Hepatocyte (in vitro differentiated cells): ENCODE measurements at places on chromosomes 13 and 19. TPM values are rescaled to one million over a fixed set of nuclear protein-coding genes. Genes with fewer than 3 reads are reported as not detected.

The ZNF763 gene
- total RNA-seq, result 1.7 and 3.0 TPM in 2 replicates

GRCh38 chr13:42885325-42885724 is 103.9 kb downstream of the FAM216B start:
- no peak for DNase-seq

DNA sequence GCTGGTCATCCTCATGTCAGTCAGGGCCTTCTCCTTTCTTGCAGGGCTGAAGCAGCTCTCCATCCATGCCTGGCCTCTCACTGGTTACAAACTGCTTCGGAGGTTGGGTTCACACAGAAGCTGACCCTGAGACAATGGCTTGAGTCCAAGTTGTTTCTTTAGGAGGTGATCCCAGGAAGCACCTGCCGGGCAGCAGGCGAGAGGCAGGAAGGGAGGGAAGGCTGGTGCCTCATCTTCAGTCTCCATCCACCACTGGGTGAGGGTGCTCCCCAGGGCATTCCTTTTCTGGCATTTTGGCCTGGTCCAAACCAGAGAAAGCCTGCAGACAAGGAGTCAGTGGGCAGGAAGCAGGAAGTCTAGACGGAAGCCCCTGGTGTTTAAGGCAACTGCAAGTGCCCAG is 17.6 kb upstream of the SPATA13 start:
- DNase-seq, result no peak

- DNase-seq, result peak; percentile 38
Observed at GRCh38 chr19:34236035-34236987, 18.0 kb upstream of the GARRE1 start.

DNA sequence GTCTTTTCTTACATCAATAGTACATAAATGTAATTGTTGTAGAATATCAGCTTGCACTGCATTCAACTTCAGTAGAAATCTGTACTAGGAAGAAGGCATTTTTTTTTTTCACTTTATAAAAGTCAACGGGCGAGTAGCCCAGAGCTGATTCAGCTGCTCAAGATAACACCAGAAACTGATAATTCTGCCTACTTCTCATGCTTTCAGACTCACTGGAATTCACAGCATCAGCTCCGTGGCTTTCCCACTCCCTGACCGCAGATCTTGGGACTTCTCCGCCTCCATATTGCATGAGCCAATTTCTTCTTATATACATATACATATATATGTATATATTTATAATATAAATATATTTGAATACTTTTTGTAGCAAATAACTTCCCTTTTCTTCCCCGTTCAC is 263.1 kb upstream of the RXFP2 start:
- DNase-seq, result peak; percentile 20

The CD70 gene
- total RNA-seq, result not detected in 2 replicates

The NLRP7 gene
- total RNA-seq, result not detected in 2 replicates

The JOSD2 gene
- total RNA-seq, result 19.0 and 28.1 TPM in 2 replicates

The RDH8 gene
- total RNA-seq, result not detected in 2 replicates

GRCh38 chr13:91359631-91360030 is 12.1 kb downstream of the MIR17HG start:
- no peak for DNase-seq

DNA sequence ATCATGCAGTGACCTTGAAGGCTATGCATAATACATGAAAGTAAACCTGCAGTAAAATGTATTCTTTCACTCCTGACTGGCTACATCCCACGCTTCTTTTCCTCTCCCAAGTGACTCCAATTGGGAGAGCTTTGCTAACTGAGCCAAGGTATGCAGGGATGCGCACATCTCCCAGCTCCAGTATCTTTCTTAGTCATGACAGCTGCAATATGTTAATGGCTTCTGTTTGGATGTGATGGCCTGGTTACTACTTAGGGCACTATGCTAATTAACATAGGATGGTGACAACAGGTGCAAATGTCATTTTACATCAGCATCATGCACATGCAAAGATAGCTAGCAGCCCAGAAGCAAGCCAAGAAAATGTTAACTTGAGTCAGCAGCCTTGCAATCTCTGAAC is 134.7 kb downstream of the POU4F1 start:
- no peak for DNase-seq

DNA sequence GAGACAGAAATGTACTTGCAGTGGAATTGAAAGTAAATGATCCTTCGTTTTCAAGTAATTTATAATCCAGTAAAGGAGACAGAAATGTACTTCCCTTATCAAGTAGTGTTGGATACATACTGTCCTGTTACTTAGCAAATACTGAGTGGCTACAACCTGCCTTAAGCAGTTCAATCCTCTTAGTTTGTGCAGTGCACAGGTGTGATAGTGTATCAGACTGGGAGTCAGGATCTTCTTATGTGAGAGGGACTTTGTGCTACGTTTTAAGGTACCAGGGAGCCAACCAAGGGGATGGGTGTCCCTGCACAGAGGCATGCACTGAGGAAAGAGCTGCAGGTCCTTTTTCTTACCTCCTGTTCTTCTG is 111.1 kb downstream of the DNAJC3 start:
- no peak for DNase-seq

GRCh38 chr13:97948041-97948440 is 5.4 kb upstream of the IPO5 start:
- DNase-seq, result no peak

DNA sequence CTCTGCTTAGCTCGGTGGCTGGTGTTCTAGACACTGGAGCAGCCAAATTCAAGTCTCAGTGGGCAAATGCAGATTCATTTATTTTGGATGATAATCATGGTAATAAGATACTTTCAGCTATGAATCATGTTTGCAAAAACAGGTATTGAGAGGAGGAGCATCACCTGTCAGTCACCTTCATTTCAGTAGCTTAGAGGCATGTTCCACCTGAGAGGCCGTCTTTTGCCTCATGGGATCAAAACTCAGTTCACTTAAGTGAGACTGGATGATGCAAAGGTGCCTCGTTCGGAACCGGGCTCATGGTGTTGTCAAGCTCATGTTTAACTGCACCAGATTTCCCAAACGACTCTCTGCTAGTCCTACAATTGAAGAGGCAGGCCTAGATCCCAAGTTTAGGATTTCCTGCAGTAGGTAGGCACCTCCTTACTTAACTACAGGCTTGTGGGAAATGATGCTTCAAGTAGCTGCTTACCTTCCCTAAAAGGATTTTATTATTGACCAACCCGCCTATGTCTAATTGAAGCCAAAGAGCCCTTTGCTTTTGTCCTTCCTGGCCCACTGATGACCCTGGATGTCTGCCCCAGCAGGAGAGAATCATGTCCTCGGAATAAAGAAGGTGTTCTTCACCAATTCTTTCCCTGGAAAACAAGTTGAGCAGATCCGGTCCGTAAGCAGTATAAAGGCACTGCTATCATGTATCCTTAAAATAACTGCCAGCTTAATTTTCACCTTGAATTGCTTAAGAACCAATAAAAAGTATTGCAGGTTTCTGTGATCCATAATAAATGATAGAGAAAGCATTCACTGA is 60.0 kb downstream of the ZAR1L start:
- no peak for DNase-seq

The UBE2L5 gene
- not detected in 2 replicates for total RNA-seq

- no peak for DNase-seq
Observed at GRCh38 chr19:40803857-40804782, 5.1 kb downstream of the EGLN2 start.

The LGALS14 gene
- 0.88 and 1.2 TPM in 2 replicates for total RNA-seq

DNA sequence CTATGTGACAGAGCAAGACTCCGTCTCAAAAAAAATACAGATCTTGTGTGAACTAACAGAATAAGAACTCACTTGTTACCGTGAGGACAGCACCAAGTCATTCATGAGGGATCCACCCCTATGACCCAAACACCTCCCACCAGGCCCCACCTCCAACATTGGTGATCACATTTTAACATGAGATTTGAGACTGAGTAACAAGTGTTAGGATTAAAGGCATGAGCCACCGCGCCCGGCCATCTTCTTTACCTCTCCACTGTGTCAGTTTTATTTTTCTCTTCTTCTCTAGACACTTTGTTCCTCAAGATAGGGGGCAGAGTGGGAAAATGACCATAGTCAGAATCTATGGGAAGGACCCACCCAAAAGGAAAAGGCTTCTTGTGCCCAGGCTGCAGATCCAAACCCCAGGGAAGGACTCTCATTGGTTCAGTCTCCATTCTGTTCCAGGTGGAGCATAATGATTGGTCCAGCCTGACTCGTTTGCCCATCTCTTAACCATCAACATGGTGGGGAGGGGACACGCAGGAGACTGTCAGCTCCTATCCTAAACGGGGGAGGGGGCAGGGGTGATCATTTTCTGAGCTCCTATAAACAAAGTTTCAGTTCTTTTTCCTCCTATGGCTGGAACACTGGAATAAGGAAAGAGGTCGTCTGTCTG is 1.3 kb upstream of the CALM3 start:
- no peak for DNase-seq

The TTC9B gene
- total RNA-seq, result not detected in 2 replicates

The MEIOSIN gene
- total RNA-seq, result not detected in 2 replicates

DNA sequence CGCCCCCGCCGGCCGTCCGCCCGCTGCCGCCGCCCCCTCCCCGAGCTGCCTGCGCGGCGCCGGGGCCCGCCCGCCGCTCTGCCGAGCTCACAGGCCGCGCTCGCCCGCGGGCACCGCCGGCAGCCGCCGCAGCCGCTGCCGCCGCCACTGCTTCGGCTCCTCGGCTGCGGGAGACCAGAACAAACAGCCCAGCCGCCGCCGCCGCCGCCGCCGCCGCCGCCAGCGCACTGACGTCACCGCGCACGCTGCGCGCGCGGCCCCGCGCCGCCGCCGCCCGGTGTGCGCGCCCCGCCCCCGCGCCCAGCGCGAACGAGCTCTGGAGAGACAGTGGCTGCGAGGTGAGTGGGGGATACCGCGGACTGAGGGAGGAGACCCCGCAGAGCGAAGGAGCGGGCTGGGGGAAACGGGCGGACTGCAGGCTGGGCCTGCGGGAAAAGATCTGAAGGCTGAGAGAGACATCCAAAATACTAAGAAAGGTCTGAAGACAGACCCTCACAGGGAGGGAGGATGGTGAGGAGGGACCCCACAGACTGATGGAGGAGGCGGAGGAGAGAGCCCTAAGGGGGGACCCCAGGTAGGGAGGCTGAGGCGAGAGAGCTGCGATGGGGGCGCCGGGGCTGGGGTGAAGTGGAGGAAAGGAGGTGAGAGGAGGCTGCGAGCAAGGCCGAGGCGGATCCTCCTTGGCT is at the start of gene BRD4:
BRD4 (minus strand) TSS at position 229 of the 686 bp plus-strand sequence. CDS start 59,440 bp downstream, outside the sequence.
- DNase-seq, result peak; percentile 90

The TPTE2 gene
- total RNA-seq, result not detected in 2 replicates

- DNase-seq, result peak; percentile 95
Observed at GRCh38 chr19:49546825-49547565, 19.2 kb downstream of the RCN3 start.
